Mammary epithelial cell (primary cell): ENCODE measurements at places on chromosomes 3 and 15. TPM values are rescaled to one million over a fixed set of nuclear protein-coding genes. Genes with fewer than 3 reads are reported as not detected.
A peak's percentile ranks its signal among the peaks of the same experiment; 100 is the strongest.

DNA sequence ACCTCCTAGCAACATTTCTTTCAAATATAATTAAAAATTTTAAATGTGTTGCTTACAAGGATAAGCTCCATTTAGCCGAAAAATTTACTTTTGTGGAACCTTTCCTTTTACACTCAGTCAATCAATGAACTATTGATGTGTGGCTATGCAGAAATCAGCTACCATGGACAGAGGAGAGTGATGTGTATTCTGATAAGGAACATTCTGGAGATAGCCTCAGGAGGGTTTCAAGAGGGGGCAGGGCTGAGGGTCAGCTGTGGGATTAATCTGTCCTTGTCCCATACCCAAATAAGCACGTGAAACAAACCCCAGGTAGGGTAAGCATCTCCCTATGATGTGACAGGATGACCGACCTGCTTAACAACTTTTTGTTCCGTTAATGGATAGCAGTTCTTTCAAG, 192.6 kb upstream of the PROK2 start:
- no peak for DNase-seq

Gene MGLL
- total RNA-seq: 44.1 and 46.3 TPM in 2 replicates

DNA sequence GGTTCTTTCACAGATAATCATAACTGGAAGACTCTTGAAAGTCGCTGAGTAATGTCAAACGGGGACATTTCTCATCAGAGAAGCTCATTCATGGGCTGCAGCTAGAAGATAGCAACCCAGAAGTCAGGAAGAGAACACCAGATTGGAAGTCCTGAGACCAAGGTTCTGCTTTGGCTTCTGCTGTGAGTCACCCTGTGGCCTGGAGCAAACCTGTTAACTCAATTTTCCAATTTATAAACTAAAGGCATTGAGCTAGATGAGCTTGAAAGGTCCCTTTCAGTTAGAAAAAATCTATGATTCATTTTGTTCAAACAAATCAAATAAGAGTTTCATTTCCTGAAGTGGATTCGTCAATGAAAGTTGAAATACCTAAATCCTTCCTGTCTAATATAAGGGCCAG, 402.2 kb downstream of the EPHB1 start:
- no peak for DNase-seq

DNA sequence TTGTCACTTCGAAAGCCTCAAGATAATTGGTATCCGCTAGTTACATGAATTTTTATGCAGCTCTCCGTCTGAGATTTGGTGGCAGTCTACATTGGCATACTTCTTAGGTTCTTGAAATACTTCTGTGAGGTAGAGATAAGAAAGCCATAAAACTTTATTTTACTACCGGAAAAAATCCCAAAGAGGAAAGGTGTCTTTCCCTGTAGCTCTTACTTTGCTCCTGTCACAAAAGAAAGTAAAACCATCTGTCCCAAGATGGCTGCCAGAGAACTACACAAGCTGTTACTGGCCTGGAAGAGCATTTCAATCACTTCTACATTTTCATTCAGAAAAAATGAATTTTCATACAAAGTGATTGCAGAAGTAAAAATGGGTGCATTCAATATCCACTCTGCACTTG, 214.8 kb upstream of the ST8SIA2 start:
- DNase-seq: no peak

Gene MYLK
- total RNA-seq: 44.4 and 103 TPM in 2 replicates

DNA sequence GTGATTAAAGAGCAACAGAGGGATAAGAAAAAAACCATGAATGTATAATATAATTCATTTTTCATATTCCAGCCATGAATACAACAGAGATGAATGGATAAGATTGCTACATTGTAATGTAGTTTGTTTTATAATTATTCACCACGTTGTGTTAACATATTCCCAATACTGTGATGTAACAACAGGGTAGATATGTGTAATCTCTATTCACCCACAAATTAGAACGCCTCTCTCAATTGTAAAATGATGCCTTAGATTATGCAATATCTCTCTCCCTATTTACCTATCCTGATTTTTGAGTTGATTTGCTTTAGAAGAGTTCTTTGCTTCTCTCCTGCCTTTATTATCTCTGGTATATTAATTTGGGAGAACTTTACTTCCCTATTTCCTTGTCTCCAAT, 193.6 kb downstream of the AGBL1 start:
- no peak for DNase-seq

GRCh38 chr3:185924375-185924774, 13.4 kb downstream of the TRA2B start:
- DNase-seq: no peak

- no peak for DNase-seq
Observed at GRCh38 chr15:38672814-38673670, 108.4 kb upstream of the RASGRP1 start.

GRCh38 chr3:63331520-63331919, 53.4 kb downstream of the SYNPR start:
- DNase-seq: no peak

GRCh38 chr3:2958551-2958950, 151.6 kb downstream of the IL5RA start:
- DNase-seq: no peak

DNA sequence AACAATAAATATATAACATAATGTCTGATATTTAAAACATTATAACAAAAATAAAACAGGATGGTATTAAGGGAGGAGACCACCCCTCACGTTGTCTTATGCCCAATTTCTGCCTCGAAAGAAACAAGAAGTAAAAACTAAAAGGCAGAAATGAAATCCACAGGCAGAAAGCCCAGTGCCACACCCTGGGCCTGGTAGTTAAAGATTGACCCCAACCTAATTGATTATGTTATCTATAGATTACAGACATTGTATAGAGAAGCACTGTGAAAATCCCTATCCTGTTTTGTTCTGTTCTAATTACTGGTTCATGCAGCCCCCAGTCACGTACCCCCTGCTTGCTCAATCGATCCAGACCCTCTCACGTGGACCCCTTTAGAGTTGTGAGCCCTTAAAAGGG, 22.3 kb upstream of the ACP3 start:
- no peak for DNase-seq

DNA sequence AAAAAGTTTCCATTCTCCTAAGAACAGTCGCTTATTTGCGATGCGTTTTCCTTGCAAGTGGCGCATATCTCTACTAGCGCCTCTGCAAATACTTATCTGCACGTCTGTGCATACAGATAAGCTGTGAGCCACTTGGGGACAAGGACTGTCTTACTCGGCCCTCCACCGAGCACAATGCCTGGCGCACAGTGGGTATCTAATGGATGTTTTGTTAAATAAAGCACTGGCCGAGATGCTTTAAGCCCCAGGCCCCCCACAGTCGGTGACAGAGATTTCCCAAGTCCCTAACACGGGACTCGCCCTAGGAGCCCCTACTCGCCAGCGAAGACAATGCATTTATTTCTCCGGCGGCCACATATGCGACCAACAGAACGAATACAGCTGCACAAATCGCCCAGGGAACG, 503 bp downstream of the HLTF start:
- DNase-seq: peak; percentile 16

DNA sequence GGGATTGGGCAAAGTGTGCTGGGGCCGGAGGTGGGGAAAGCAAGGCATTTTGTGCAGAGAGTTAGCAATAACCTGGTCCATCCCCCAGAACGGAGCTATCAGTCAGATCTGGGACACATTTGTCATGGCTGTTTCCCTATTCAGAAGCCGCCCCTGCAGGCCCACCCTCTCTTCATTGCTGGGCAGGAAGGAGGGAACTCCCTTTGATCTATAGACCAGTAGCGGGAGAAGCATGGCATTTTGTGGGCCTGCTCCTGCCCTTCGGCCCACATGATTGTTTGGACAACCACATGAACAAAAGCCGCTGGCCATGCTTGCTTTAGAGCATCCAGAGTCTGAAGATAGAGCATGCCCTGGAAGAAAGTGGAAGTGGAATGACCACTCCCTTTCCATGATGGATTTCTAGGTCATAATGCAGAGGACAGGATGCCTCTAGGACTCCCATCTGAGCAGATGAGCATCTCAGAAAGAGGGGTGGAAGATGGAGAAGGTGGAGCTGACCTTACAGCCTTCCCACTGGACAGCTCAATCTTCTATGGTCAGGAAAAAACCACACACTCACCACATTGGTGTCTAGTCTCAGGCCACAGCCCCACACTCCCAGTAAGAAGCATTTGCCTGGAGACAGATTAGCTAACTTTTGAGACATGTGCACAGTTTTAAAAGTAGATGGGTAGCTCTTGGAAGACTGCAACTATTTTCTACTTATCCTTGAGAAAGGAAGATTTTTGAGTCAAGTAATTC, 11.9 kb upstream of the LRTM1 start:
- DNase-seq: no peak

DNA sequence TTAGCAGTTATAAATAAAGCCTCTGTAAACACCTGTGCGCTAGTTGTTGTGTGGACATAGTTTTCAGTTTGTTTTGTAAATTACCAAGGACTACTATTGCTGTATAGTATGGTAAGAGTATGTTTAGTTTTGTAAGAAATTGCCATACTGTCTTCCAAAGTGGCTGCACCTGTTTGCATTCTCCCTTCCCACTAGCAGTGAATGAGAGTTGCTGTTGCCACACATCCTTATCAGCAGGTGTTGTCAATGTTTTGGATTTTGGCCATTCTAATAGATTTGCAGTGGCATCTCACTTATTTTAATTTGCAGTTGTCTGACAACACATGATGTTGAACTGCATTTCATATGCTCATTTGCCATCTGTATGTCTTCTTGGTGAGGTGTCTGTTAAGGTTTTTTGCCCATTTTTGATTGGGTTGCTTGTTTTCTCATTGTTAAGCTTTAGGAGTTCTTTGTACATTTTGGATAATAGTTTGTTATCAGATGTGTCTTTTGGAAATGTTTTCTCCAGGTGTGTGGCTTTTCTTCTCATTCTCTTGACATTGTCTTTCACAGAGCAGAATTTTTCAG, 14.9 kb downstream of the TCAIM start:
- no peak for DNase-seq

GRCh38 chr15:58515807-58516206, 84.0 kb downstream of the LIPC start:
- no peak for DNase-seq
